ENCODE measurements at places on chromosomes 3 and 15. TPM values are rescaled to one million over a fixed set of nuclear protein-coding genes. Genes with fewer than 3 reads are reported as not detected.

- no peak for DNase-seq
Observed at GRCh38 chr15:38895326-38896255, 331.0 kb upstream of the RASGRP1 start.

- no peak for DNase-seq
Observed at GRCh38 chr3:178948546-178948945, 123.1 kb downstream of the ZMAT3 start.

GRCh38 chr3:33363113-33363800 is 76.9 kb downstream of the UBP1 start:
- no peak for DNase-seq

The FBXW12 gene
- total RNA-seq, result not detected

The KY gene
- total RNA-seq, result 3.9 TPM

Data from cardiac septum (tissue), 1 donor.